ENCODE measurements at places on chromosomes 1 and 21.
A peak's percentile ranks its signal among the peaks of the same experiment; 100 is the strongest.

DNA sequence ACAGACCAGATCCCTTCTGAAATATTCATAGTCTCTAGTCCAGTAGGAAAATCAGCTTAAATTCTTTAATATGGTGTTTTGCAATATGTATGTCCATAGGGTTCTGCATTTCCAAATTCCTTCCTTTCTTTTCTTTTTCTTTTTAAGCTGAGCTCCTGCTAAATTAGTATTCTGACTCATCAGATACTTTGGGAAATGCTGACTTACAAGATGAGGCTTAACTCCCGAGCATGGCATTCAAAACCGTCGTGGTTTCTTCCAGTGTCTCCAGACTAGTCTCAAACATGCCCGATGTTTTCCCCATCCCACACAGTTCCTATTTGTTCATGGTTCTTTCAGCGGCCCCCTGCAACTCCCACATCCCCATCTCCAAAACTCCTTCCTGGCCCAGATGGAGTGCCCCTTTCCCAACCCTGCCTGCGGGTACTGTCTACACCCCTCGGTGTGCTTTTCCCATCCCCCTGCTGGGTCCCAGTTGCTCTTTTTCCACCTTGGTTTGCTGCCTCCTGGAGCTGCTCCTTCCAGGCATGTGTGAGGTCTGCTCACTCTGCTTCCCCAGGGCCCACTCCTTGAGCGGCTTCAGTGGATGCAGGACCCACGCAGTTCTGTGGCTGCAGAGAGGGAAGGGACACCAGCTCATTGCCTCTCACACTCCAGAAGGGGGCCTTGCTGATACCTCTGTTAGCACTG is 19.5 kb upstream of the ETV3 start:
- no peak for DNase-seq

DNA sequence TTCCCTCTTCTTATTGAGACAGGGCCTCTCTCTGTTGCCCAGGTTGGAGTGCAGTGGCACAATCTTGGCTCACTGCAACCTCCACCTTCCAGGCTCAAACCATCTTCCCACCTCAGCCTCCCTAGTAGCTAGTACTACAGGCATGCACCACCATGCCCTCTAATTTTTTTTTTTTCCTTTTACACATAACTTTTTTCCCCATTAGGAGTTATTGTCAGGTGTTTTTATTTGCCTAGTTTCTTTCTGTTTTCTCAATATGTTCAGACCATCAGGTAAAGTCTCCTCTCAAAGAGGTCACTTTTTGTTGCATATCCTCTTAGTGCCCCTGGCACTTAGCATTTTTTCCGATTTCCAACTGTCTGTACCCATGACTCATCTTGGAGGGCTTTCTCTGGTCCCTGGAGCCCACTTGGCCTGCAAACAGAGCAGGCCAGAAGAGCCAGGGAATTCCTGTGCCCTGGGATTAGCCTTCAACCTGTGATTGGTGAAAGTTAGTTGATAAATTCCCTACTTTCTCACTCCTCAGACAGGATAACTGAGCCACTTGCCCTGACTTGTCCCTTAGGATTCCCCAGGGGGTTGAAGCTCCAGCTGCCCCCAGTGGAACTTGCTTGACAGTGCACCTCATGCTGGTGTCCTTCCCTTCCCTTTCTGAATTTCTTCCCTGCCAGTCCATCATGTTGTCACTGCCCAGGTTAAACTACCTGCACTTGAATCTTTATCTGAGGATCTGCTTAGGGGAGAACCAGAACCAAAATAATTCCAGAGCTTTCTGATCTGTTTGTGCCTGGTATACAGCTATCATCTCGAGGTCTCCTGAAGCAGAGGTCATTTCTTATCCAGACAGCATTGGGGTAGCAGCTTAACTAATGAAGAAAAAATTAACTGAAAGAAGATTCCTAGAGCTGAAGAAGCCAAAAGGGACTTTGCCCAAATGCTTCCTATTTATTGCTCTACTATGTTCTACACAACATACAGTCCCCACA is 2.4 kb downstream of the NTPCR start:
- peak; percentile 76 for DNase-seq

GRCh38 chr1:235513495-235514366 is 9.5 kb upstream of the B3GALNT2 start:
- DNase-seq: peak; percentile 88

DNA sequence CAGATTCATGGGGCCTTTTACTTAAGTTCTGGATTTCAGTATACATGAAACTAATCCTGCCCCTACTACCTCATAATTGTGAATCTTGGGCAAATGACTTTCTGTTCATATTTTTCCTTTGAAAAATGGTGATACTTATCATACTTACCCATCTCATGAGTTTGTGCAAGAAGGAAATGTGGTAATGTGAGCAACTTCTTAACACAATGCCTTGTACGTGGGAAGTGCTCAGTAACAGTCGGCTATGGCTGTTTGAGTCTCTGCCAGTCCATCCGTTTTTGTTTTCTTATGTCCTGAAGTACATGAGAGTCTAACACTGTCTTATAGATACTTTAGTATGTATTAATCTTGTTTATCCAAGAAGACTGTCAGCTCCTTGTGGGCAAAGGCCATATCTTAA is 86.5 kb downstream of the PATJ start:
- no peak for DNase-seq

DNA sequence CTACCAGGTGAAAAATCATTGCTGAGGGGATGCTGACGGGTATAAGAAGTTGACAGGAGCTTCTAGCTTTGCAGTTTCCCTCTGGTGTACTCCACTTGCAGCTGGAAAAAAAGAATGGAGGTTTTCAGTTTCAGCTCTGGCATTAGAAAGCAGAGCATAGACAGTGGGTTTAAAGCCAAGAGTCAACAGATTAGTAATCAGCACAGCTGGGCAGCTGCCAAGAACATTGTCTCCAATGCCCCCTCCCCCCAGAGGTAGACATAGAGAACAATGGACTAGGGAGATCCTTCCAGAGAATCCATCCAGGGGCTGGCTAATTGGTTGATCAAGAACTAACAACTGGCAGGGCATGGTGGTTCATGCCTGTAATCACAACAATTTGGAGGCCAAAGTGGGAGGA is 10.1 kb upstream of the ZBTB8B start:
- DNase-seq: no peak
